EL (cell line): ENCODE measurements at places on chromosomes 1 and 21.

DNA sequence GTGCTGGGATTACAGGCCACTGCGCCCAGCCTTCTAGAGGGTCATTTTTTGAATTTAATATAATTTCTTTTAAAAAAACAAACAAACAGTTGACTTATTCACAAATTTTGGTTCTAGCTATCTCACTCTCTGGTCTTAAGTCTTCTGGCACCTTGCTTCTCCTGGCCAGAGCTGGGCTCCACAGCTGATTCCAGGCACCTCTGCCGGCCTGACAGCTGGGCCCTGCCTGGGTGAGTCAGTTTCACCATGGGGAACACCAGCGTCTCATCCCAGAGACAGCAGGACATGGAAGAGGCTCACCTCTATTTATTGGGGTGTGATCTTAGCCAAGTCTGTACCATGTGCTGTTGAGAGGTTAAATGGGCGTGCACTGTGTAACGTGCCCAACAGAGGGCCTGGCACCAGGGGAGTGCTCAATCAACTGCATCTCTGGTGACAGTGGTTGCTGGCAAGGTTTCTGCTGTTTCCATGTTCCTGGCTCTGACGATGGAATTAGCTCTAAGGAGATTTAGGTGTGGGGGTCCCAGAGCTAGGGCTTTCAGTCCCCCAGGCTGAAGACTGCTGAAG, 956 bp downstream of the CPLANE2 start:
- DNase-seq: peak; percentile 34

- DNase-seq: no peak
These were observed 7.5 kb downstream of the MX2 start for GRCh38 chr21:41369105-41369919.

GRCh38 chr1:236288620-236288976, 6.8 kb upstream of the ERO1B start:
- no peak for DNase-seq

DNA sequence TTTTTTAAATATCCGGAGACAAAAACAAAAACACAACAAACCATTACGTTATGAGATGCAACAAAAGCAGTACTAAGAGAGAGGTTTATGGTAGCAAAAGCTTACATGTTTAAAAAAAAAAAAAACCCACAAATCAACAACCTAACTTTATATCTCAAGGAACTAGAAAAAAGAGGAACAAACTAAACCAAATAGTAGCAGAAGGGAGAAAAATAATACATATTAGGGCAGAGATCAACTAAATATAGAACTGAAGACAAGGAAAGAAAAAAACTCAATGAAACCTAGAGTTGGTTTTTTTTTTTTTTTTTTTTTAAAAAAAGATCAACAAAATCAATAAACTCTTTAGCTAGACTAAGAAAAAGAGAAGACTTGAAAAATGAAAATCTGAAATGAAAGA, 34.9 kb downstream of the ZNF644 start:
- no peak for DNase-seq

- peak; percentile 29 for DNase-seq
These were observed 182.8 kb upstream of the TMEM51 start for GRCh38 chr1:14970799-14971141.

GRCh38 chr1:75430526-75430925, 180.4 kb downstream of the SLC44A5 start:
- no peak for DNase-seq

- no peak for DNase-seq
These were observed 6.8 kb downstream of the ARID1A start for GRCh38 chr1:26702680-26703038.

DNA sequence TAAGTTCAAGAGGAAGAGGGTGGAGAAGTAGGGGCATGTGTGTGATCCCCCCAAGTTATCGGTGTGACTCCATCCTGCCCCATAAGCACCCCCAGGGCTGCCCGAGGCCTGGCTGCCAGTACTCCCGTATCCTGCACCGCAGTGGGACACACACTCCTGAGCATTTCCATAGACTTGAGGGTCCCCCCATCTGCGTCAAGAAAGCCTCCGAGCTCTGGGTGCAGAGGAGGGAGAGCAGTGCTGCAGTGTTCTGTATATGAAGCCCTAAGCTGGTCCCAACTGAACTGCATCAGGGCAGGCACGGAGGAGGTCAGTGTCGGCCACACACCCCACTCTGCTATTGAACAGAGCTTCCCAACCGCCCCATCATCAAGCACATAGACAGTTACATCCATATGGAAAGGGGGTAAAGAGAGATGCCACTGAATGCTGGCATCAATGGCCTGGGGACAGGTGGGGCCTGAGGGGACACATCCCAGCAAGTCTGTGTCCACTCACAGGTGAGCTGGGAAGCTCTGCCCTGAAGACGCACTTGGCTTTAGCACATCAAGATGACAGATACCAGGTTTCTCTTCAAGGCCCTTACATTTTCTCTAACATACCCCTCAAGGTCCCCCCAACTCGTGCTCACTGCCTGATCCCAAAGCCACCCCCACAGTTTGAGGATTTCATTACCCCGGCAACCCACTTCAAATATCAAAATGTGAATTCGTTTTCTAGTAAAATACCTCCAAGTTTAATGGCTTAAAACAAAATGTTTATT, 64.3 kb downstream of the EVA1C start:
- DNase-seq: no peak

DNA sequence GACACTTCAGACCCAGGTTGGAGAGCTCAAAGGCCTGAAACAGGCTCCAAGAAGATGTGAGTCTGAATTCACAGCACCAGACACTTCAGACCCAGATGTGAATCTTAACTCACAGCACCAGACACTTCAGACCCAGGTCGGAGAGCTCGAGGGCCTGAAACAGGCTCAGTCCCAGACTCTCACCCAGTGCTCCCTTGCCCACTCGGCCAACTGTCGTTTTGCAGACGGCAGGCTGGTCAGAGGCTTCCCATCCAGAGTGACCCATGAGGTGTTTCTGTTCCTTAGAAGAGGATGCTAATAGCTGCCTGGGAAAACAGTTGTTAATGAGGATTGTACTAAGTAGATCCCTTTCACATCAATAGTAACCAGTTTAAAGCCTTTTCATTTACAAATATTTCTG, 88.4 kb downstream of the ADARB1 start:
- no peak for DNase-seq

DNA sequence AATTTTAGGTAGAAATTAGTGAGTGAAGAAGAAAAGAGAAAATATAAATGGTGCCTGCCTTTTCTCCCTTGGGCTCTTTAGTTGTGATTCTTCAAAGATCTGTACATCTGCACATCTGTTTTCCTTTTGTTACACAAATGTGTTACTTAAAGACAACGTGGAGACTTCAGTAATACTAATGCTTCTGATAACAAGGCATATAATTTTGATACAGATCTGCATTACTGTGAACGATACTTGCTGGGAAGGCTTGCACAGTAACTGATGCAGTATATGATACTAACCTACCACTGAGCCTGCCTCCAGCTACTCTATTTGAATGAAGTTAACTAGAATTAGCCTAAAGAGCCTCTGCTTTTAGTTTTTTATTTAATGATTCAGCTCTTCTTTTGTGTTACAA, 244.6 kb downstream of the COL11A1 start:
- DNase-seq: no peak

GRCh38 chr1:92961896-92962752, 862 bp upstream of the DIPK1A start:
- peak; percentile 67 for DNase-seq

GRCh38 chr1:235225299-235225698, 64.2 kb upstream of the RBM34 start:
- DNase-seq: no peak

DNA sequence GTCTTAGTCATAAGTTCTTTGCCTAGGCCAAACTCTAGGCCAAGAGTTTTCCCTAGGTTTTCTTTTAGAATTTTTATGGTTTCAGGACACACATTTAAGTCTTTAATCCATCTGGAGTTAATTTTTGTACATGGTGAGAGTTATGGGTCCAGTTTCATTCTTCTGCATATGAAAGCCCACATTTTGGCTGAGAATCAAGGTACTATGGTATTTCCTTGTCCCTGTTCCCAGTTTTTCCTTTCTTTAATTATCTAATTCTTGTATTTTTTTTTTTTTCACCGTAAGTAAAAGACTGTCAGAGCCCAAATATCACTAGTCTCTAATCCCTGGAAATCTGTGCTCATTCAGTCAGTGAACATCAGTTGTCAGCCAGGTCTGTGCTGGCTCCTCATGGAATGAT, 105.4 kb downstream of the MAP3K21 start:
- DNase-seq: no peak

DNA sequence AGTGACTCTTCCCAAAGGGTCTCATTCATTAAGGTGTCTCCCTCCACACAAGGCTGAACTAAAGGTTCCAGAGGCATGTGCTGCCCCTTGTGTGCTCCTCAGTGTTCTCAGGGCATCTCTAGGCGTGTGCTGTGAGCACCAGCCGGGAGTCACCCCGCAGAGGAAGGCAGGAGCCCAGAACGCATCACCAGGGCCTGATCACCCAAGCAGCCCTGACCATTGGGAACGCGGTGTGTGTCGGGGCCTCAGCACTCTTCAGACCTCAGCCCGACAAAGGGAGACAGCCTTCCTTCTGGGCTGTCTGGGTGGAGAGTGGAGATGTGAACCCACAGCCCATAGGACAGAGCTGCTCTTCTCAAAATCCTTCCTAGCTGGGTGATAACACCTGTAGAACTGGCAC, 9.1 kb downstream of the SLC37A1 start:
- no peak for DNase-seq

DNA sequence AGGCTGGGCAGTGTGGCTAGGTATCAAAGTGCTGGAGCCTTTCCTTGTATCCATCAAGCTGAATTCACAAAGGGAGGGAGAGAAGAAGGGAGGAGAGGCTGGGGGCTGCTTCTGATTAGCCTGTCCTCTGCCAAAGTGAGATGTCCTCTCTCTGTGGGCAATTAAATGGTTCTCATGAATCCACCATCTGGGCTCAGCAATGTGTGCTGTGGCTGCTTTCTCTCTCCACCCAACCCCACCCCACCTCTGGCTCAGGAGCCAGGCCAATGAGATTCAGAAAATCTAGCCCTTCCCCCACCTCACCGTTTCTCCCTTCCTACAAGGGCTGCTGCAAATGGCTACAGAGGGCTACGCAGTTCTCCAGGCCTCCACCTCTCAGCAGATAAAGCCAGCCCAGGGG, 154.6 kb downstream of the TENT5C start:
- DNase-seq: no peak

- DNase-seq: no peak
These were observed 364.2 kb upstream of the ST6GALNAC5 start for GRCh38 chr1:76503100-76503499.

DNA sequence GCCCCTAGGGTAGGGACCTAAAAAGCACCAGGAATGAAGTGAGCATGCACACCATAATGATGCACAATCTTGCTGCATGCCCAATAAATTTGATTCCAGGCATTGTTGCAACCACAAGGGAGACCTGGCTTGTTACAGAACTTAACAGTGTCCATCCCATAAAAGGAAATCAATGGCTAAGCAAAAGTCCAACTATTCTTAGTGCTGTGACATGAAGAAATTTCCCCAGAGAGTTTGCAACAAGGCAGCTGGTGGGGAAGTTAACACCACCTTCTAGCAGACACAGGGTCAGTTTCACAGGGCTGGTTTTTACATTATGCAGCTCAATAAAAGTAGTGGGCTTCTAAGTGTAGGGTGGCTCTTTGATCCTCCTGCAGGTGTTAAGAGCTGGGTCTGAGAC, 221.1 kb downstream of the KCNJ6 start:
- DNase-seq: no peak

- DNase-seq: no peak
These were observed 22.2 kb downstream of the EPHX4 start for GRCh38 chr1:92051948-92052347.

GRCh38 chr1:236058141-236058934, 6.6 kb downstream of the NID1 start:
- peak; percentile 66 for DNase-seq

GRCh38 chr21:19510057-19510456, 1106.5 kb upstream of the TMPRSS15 start:
- no peak for DNase-seq

DNA sequence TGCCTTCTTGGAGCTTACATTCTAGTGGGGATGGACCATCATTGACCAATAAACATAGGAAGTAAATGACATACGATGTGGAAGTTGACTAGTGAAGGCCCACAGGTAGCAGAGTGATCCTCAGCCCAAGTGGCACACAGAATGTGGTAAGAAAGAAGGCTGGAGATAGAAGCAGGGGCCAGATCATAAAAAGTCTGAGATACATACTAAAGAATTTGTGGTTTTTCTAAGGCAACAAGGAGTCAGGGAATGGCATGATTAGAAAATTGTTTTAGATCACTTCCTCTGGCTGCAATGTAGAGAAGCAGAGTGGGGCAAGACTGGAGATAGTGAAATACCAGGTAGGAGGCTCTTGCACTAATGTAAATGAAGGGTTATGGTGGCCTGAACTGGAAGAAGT, 154.0 kb downstream of the VPS13D start:
- peak; percentile 56 for DNase-seq

- peak; percentile 87 for DNase-seq
These were observed 100.0 kb upstream of the HNRNPU start for GRCh38 chr1:244964112-244964971.
